Muscle of leg (tissue), 16 donors: ENCODE measurements at places on chromosomes 5 and 9. TPM values are rescaled to one million over a fixed set of nuclear protein-coding genes. Genes with fewer than 3 reads are reported as not detected.
A peak's percentile ranks its signal among the peaks of the same experiment; 100 is the strongest.

POMT1 gene
- 25.1 TPM for total RNA-seq

ZNF300 gene
- total RNA-seq = 11.0 TPM

PCDHGA8 gene
- total RNA-seq = 1.6 TPM

SLC35D2 gene
- 14.6 TPM for total RNA-seq

TRAF2 gene
- total RNA-seq = 5.4 TPM

AMBP gene
- 0.58 TPM for total RNA-seq

SEC61B gene
- total RNA-seq = 113 TPM

PPP2R2B gene
- 3.5 TPM for total RNA-seq

SLC25A2 gene
- total RNA-seq = 0.22 TPM

GDNF gene
- total RNA-seq = 1.6 TPM

SLC6A3 gene
- not detected for total RNA-seq

- peak; percentile 65 for DNase-seq
- H3K27me3 ChIP-seq = peaks cover 2% of the 10 kb centered on the region
- H3K27ac ChIP-seq = no peak overlapping the region
Measured at GRCh38 chr5:170520372-170520771, 16.6 kb downstream of the KCNIP1 start.

DNA sequence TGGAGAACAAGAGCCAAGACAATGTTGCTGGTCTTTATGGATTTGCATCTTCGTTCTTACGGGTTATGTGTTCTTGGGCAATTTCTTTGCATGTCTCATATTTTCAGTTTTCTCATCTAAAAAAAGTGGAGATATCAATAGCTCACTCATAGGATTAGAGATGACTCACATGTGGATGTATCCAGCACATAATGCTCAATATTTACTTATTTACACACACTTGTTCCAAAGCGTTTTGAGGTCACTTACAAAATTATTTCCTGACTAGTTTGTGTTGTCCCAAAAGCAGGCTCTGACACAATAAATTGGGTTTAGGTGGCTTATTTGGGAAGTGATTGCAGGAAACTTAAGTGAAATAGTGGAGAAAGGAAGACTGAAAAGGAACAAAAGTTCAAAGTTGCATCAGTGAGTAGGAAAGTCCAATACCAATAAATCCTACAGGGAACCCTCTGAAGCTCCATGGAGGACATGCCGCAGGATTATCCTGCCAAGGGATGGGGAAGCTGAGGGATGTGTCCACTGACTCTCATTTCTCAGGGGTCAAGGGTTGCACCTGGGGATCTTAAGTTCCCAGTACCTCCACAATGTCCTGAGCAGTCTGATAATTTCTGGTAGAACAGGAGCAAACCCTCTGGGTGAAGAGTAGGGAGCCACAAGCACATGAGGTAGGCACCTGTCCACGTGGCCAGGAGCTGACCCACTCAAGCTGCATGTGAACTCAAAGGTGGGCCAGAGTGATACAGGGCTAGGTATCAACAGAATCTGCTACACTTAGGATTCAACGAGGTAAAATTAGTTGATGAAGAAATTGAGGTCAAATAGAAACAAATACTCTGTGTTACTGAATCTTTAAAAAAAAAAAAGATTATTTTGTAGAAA, 37.4 kb upstream of the SLC44A1 start:
- no peaks in the 10 kb centered on the region for H3K27me3 ChIP-seq
- peaks cover 2% of the 10 kb centered on the region for H3K4me1 ChIP-seq
- peak overlapping the region; percentile 10 for H3K27ac ChIP-seq
- H3K36me3 ChIP-seq = no peaks in the 10 kb centered on the region
- no peak overlapping the region for H3K4me3 ChIP-seq
- peak; percentile 65 for DNase-seq

- DNase-seq = no peak
- H3K4me1 ChIP-seq = no peaks in the 10 kb centered on the region
- no peak overlapping the region for H3K4me3 ChIP-seq
- no peak overlapping the region for H3K27ac ChIP-seq
Measured at GRCh38 chr5:113161806-113162205, 185.2 kb downstream of the DCP2 start.

- DNase-seq = no peak
- no peaks in the 10 kb centered on the region for H3K4me1 ChIP-seq
- H3K27me3 ChIP-seq = no peaks in the 10 kb centered on the region
Measured at GRCh38 chr9:16241231-16241630, 629.2 kb downstream of the BNC2 start.

DNA sequence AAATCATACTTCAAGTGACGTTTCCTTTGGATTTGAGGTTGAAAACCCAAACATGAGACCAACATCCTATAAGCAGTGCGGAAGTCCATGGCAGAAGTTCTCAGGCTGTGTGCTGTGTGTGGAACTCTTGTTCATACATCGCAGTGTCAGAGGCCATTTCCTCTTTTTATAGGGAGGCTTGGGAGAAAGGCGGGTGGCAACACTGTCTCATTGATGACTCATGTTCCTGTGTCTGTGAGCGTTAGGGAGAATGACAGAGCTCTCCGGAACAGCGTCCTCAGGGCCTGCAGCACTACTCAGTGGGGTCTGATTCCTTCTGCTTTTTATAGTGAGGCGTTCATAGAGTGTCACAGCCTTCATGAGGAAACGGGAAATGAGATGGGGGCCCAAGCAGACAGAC, 98.8 kb upstream of the BASP1 start:
- H3K4me1 ChIP-seq = no peaks in the 10 kb centered on the region
- peak; percentile 87 for DNase-seq
- H3K27me3 ChIP-seq = no peaks in the 10 kb centered on the region
- H3K4me3 ChIP-seq = no peak overlapping the region
- H3K36me3 ChIP-seq = no peaks in the 10 kb centered on the region

DNA sequence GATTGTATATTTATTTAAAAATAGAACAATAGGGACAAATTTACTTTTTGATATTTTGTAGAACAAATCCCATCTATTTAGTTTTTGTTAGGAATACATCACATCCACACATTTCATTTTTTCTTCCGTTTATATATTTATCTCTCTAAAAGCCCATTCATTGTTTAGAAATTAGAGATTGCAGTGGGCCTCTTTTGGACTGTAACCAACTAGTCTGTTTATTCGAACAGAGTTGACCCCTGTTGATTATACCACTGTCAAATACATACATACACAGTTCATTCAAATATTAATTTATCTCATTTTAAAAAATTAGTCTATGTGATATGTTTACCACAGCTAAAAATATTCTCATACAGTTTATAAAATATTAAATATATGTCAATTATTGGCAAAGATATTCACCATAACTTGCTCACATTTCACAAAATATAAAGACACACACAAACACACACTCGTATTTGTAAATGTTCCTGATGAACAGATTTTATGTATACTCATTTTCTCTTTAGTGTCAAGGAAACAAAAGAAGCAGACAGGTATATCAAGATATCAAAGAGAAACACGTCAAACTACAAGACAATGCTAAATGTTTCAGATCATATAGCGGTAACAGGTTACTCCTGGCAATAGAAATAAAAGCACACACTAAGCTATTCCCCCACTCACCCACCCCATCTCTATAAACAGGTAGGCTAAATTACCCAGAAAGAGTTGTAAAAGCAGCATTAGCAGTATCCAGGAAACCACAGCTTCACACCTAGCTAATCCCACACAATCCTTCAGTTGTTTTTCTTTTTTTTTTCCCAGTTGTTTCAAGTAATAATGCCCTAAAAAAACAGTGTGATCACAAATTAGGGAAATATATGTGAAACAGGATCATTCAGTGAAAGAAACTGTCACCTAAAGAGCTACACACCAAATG, 283.9 kb downstream of the ADAMTS6 start:
- H3K27me3 ChIP-seq = no peaks in the 10 kb centered on the region
- H3K4me1 ChIP-seq = no peaks in the 10 kb centered on the region
- H3K4me3 ChIP-seq = no peak overlapping the region
- H3K36me3 ChIP-seq = no peaks in the 10 kb centered on the region
- DNase-seq = no peak
- no peak overlapping the region for H3K27ac ChIP-seq

GRCh38 chr5:141657937-141658545, 6.8 kb upstream of the FCHSD1 start:
- no peak overlapping the region for H3K4me3 ChIP-seq
- peaks cover 28% of the 10 kb centered on the region for H3K36me3 ChIP-seq
- no peak overlapping the region for H3K27ac ChIP-seq
- no peaks in the 10 kb centered on the region for H3K27me3 ChIP-seq

DNA sequence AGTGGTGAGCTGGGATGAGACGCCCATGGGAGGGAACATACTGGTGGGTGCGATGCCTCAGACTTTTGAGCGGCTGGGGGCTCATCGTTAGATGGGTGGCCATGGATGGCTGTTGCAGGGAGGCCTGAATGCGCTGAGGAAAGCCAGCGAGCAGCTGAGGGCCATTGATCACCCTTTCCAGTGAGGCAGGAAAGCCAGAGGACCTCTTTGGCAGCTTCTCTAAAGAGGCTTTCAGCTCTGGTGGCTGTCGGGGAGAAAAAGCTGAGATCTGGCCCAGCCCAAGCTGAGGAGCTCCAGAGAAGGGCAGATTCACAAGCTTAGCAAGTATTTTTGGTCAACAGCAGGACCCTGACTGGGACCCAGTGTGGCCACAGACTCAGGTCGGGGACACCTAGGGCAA, 13.3 kb upstream of the VAV2 start:
- no peak overlapping the region for H3K4me3 ChIP-seq
- H3K36me3 ChIP-seq = no peaks in the 10 kb centered on the region
- H3K27ac ChIP-seq = no peak overlapping the region
- DNase-seq = no peak

DNA sequence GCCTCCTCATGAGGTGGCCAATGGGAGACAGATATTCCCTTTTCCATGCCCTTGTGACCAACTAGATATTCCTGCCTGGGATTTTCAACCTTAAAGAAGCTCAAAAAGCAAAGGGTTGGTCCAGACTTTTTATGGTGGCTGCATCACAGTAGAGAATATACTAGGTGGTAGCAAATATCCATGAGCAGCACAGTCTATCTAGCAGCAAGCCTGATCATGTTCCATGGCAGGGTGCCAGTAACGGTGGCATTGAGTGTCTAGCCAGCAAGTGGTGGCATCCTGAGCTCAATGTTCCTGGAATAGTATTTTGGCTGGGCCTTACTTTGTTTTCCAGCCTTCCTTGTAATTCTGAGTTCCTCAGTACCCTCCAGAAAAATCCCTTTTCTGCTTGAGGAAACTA, 25.8 kb downstream of the CDC25C start:
- DNase-seq = peak; percentile 68
- no peaks in the 10 kb centered on the region for H3K27me3 ChIP-seq

GRCh38 chr9:23663536-23663935, 162.5 kb downstream of the ELAVL2 start:
- H3K4me1 ChIP-seq = no peaks in the 10 kb centered on the region
- no peaks in the 10 kb centered on the region for H3K27me3 ChIP-seq
- H3K36me3 ChIP-seq = no peaks in the 10 kb centered on the region
- peak; percentile 50 for DNase-seq

DNA sequence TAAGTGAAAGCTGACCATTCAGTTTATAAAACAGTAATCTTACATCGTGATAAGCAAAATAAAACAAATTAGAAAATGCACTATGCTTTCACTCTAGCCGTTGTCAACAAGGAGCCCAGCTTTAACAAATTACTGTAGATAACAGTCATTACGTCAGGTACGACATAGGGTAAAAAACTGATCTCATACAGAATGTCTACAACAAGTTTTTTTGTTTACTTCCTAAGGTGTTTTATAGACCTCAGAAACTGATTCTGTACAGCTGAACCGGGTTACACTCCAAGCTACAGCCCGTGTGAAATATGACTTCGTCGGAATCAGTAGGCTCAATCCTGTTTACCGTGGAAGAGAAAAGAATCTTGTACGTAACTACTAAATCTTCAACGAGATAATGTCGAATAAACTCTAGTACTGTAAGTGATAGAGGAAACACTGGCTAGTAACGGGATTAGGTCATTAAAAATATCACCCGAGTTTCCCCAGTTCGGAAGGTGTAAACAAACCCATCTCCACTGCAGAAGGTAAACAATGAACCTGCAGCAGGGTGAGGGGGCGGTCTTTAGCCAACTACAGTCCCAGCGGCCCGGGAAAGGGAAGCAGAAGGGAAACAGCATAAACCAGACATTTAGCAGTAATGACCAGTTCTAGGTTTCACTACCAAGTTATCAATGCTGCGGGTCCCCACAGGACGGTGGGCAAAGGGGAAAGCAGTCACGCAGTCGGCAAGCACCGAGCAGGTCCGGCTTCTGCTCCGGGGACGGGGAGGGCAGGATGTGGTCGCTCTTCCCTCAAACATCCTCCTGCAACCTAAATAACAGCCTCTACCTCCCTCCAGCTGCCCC, 1.1 kb downstream of the RICTOR start:
- H3K4me1 ChIP-seq = no peaks in the 10 kb centered on the region
- H3K4me3 ChIP-seq = peak overlapping the region; percentile 86
- no peaks in the 10 kb centered on the region for H3K27me3 ChIP-seq
- H3K36me3 ChIP-seq = no peaks in the 10 kb centered on the region
- DNase-seq = peak; percentile 58

DNA sequence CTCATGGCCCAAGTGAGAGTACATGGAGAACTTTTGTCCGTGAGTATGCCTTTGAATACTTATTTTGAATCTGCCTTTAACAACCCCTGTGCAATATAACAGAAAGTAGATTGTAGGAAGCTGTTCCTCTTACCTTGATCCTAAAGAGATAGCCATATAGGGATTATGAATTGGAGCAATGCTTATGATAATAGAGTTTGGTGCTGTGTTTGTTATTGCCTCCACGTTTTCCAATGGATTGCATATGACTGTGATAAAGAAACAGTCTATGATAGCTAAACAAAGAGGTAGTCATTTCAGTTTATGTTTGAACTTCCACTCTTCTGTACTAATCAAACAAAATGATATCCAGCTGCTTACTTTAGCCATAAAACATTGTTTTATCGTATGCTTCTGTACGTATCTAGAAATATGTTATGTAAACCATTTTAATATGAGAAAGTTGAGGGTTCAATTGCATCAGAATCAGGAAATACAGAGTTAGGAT, 199.6 kb upstream of the RGMB start:
- H3K36me3 ChIP-seq = no peaks in the 10 kb centered on the region
- no peaks in the 10 kb centered on the region for H3K27me3 ChIP-seq
- no peaks in the 10 kb centered on the region for H3K4me1 ChIP-seq
- no peak for DNase-seq
- H3K4me3 ChIP-seq = no peak overlapping the region

GRCh38 chr5:179805529-179806249, 977 bp downstream of the MGAT4B start:
- H3K4me3 ChIP-seq = peak overlapping the region; percentile 64
- DNase-seq = peak; percentile 63
- H3K27ac ChIP-seq = peak overlapping the region; percentile 35
- H3K36me3 ChIP-seq = peaks cover 6% of the 10 kb centered on the region
- no peaks in the 10 kb centered on the region for H3K27me3 ChIP-seq
- H3K4me1 ChIP-seq = peaks cover 27% of the 10 kb centered on the region

DNA sequence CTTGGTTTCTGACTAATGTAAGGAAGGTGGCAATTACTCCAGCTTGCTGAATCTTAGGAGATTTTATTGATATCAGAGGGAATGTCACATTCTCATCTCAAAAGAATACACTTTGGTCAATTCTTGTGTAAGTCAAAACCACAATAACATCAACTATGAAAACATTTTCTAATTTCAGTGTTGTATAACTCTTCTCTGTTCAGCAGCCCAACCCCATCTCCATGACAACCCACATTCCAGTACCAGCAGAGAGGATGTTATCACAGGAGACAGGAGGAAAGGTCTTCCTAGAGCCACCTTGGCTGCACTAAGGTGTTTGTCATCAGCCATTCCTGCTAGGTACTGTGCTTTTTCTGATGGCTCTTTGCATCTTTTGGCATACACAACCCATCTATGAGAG, 529.1 kb upstream of the BRINP1 start:
- no peaks in the 10 kb centered on the region for H3K36me3 ChIP-seq
- no peak for DNase-seq
- no peak overlapping the region for H3K27ac ChIP-seq
- H3K4me1 ChIP-seq = no peaks in the 10 kb centered on the region
